ENCODE measurements at places on chromosomes 4 and X.

- DNase-seq, result no peak
Observed at GRCh38 chr4:76640353-76640910, 205.4 kb downstream of the SHROOM3 start.

DNA sequence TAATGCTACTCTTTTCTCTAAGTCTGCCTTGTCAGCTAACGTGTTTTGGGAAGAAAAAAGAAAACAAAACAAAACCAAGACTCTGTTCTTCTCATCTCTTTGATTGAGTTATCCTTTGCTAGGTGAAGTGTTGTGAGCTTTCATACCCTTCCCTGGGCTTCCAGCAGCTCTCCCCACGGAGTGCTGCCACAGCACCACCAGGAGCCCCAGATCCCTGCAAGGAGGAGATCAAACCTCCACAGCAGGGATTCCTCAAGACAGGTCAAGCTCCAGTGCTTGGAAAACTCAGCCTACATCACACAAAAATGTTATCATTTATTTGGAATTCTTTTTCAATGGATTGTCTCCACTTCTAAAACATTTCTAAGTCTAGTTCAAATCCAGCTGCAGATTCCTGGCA is 1981.9 kb upstream of the TENM3 start:
- DNase-seq, result no peak

DNA sequence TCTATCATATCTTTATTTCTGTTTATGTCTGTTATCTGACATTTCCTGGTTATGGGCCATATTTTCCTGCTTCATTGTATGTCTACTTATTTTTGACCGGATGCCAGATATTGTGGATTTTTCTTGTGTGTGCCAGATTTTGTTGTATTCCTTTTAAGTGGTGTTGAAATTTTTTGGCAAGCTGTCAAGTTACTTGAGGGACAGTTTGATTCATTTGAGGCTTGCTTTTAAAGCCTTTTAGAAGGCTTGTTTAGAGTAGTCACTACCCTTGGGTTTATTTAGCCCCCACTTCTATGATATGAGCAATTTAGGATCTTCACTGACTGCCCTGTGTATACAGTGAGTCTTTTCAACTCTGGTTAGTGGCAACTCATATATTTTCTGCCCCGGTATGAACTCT is 29.2 kb upstream of the NPY2R start:
- DNase-seq, result no peak

- DNase-seq, result no peak
Observed at GRCh38 chr4:17781300-17782287, at the start of gene FAM184B. Gene FAM184B, minus strand, starts transcription at chr4:17781621. Its CDS starts 322 bp downstream, at chr4:17781299.

DNA sequence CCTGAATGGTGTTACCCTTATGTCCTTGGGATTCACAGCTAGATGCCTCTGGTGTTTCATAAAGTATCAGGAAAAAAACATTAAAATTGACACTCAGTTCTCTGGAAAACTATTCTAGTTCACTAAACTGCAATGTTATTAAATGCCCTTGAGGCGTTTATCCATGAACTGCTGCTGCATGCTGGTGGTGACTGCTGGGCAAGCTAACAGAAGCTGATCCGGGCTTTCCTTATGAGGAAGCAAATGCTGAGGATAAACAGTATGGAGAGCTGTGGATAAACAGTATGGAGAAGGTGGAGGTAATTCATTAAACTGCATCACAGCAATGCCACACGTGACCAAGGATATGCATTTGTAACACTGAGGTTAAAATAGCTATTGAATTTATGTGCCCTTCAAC is 227.0 kb downstream of the NR3C2 start:
- DNase-seq, result no peak

DNA sequence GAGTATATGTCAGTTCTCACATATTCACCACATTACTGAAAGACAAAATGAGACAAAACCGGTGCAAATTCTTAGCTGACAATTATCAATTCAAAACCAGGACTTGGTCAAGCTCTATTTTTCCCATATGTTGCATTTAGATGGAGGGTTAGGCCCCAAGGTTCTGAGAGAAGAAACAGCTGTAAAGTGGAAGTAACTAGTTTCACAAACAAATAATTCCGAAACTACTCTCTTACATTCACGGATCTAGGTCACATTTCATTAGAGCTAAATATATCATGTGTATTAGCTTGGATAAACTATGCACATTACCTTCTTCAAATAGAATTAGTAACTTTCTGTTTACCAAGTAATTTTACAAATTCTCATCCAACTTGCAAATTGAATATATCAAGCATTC is 3.7 kb upstream of the GABRA2 start:
- DNase-seq, result no peak

DNA sequence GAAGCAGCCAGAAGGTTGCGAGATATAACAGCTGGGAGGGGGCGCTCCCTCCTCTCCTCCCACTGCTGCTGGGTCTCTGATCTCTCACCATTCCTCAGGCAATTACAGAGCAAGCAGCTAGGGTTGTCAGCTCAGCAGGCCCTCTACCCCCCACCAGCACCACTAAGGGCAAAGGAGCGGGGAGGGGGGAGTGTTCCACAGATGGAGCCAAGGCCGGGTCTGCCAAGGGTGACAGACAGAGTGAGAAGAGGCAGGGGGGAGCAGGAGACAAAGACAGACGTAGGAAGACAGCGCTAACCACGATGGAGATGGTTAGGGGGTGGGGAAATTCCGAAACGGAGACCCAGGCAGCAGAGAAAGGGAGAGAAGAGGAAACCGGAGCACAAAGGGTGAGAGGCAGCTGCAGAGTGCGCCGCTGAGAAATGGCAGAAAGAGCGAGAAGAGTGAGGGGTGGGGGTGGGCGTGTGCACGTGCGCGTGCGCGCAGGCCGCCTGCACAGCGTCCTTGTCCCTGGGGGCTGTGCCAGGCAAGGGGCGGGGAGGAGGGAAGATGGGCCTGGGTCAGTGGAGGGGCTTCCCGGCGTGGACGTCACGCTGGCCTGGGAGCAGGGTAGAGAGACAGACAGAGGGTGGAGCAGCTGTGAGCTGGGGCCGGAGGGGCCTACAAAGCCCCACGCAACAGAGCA is 6.9 kb downstream of the L1CAM start:
- DNase-seq, result no peak

- DNase-seq, result no peak
Observed at GRCh38 chr4:5930456-5930855, 37.6 kb upstream of the CRMP1 start.

DNA sequence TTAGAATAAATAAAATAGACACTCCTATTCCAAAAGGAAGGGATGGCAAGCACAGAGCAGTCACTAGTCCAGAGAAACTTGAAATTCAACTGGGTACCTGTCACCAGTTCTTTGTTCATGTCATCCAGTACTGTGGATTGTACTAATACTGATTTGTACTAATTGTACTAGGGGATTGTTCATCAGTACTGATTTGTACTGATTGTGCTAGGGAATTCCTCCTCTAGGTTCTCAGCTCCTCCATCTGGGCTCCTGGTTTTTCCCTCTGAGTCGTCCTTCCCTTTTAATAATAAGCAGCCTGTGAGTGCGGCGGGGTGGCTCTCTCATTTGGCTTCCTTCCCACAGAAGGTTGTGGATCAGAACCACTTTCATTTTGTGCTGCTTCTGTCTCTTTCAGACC is 31.0 kb upstream of the SOD3 start:
- no peak for DNase-seq

DNA sequence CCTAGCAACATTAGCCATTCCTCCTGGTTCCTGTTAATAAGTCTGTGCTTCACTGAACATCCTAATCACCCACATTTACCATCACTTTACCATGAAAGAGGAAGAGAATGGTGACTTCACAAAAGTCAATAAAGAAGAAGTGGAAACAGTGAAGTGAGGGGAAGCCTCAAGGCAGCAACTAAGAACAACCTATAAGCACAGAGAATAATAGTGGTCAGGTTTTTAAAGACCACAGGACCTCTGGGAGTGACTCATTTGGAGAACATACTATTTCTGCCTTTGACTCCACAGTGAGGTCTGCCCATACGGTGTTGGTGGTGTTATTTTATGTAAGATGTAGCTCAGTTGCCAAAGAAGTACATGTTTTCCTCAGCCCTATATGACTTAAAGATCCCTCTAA is 86.0 kb upstream of the TET2 start:
- DNase-seq, result no peak

Data from stimulated activated CD8-positive, alpha-beta memory T cell treated with anti-CD3 and anti-CD28 coated beads, Interleukin-4, amount 100 ng/mL, for 1 hour (primary cell).